OCI-LY7 (cell line): ENCODE measurements at places on chromosomes 1 and 21.

GRCh38 chr1:147919896-147920295, 8.3 kb upstream of the GPR89B start:
- no peak for DNase-seq

- no peak for DNase-seq
These were observed 13.1 kb downstream of the ICMT start for GRCh38 chr1:6222636-6223035.

DNA sequence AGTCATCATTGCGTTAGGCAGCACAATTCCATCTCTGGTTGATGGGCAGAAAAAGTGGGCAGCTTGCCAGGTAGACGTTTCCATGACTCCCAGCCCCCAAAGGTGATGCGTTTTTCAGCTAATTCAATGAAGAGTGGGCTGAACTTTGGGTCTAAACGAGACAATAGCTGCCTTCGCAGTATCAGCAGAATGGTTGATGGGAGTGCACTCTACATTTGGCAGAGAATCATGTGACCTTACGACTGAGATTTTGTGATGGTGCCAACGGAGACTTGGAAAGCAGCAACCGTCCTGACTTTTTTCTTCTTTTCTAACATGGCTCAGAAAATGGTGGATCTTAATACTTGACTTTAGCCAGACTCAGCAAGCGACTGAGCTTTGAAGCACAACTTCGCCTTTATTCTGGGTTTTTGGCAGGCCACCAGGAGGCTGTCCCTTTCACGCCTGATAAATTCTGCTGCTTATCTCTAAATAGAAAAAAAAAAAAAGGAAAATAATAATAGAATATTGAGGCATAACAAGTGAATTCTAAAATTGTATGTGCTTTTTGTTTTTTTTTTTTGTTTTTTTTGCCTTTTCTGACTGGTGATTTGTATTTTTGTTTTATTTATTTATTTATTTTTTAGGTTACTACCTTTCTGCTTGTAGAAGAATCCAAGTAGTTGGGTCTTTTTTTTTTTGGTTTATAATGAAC, 804.8 kb downstream of the USP25 start:
- DNase-seq = no peak

DNA sequence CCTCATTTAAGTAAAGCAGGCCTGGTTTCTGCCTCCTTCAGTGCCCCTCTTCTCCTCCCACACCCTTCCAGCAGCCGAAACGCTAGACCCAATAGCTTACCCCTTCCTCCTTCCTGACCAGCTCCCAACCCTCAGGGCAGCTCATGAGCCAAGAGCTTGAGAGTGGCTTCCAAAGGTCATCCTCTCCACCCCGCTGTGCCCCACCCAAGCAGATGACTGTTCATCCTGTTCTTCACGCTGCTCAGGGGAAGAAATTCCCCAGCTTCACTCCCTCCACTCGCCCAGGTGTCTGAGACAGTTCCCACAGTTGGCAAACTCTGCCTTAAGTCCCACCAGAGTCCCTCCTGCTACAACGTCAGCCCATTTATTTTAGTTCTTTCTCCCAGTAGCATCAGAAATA, 23.4 kb downstream of the ARHGEF19 start:
- no peak for DNase-seq
